ENCODE measurements at places on chromosomes 5 and 9.

- DNase-seq, result peak; percentile 42
These were observed 30.9 kb downstream of the GSN start for GRCh38 chr9:121298689-121299466.

DNA sequence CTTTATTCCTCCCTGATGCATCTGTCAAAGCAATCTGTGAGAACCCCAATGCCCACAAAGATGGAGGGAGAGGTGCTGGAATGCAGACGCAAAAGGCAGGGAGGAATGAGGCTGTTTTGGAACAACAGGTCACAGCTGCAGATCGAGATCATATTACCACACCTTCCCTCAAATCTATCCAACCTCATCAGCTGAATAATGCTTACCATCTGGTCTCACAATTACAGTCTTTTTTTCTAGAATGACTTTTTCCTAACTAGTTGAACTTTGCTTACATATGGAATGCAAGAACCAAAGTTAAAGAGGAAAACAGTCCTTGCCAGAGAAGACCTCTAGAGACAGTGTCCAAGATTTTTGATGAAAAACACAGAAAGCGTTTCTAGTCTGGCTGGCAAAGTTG, 158.1 kb downstream of the LPAR1 start:
- no peak for DNase-seq

- DNase-seq, result no peak
These were observed 33.6 kb upstream of the COL5A1 start for GRCh38 chr9:134607971-134608370.

DNA sequence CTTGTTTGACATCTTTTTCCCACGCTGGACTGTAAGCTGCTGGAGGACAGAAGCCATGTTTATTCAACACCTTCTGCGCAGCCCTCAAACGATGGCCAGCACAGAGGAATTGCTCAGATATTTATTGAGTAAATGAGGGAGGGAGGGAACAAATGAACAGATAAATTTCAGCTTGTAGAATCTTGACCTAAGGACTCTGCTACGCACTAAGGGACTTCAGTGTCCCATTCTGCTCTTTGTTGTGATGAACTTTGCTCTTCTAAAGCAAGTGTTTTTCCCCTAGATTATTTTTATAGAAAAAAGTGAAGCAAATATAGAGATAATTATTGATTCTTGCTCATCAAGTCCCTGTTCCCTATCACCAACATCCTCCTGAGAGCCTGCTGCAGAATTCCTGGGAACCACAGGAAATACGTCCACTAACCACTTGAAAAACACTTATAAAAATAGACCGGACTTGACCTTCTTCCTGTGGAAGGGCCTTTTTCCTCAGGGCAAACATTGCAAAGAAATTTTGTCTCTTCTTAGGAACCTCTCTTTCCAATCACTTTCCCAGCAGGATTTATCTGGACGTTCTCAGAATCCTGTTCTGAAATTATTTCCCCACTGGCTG, 54.9 kb downstream of the FGF1 start:
- DNase-seq, result no peak

DNA sequence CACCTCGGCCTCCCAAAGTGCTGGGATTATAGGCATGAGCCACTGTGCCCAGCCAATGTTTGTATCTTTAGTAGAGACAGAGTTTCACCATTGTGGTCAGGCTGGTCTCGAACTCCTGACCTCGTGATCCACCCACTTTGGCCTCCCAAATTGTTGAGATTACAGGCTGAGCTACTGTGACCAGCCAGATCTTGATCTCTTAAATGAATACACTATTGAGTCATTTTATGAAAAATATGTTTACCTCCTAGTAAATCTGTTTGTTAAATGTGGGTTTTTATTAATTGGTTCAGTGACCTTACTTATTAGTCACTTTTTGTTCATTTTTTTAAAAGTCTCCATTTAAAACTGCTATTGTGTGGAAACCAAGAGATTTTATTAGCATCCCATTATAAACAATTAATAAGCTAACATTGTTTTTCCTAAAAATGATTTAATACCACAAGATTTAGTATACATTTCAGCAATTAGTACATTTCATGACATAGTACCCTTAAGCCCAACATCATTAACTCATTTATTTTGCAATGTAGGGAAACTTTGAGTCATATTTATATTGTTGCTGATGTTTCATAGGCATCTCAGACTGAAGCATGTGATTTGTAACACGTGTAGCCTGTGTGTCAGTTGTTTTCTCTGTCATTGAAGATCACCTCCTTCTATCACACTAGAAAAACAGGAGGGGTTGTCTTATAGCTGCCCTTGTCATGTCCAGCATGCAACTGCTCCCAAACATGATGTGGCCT, 261.2 kb downstream of the TAF11L14 start:
- DNase-seq, result no peak

DNA sequence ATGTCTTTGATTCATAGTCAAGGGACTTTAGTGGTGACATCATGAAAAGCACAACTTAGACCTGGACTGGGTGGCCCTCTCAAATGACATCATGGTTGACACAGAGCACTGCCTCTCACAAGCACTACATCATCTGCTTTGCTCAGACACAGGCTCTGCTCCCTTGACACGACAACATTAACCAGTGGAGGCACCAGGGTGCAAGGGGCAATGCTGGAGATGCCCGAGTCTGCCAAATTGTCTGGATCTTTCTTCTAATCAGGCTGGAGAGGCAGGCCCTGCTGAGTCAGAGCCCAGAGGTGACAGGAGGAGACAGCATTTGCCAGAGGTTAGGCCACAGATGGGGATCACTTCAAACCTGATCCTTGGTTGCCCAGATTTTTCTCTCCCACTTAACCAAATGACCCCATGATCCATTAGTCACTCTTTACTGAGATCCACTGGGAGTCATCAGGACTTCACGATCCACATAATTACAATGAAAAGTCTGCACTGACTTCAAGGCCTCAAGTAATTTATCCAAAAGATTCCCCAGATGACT, 174.4 kb downstream of the SLIT3 start:
- no peak for DNase-seq

GRCh38 chr5:41808294-41808693, 61.9 kb downstream of the OXCT1 start:
- DNase-seq, result no peak

GRCh38 chr9:1018121-1018520, 32.0 kb upstream of the DMRT2 start:
- no peak for DNase-seq

GRCh38 chr5:20446121-20446520, 458.1 kb upstream of the CDH18 start:
- DNase-seq, result no peak

GRCh38 chr5:74251141-74252035, 389.1 kb downstream of the ENC1 start:
- no peak for DNase-seq

- DNase-seq, result no peak
These were observed 97.1 kb upstream of the CDH6 start for GRCh38 chr5:31096238-31096865.
